ENCODE measurements at places on chromosomes 13 and 19.

- DNase-seq, result no peak
These were observed 35.4 kb downstream of the PCCA start for GRCh38 chr13:100124265-100124664.

DNA sequence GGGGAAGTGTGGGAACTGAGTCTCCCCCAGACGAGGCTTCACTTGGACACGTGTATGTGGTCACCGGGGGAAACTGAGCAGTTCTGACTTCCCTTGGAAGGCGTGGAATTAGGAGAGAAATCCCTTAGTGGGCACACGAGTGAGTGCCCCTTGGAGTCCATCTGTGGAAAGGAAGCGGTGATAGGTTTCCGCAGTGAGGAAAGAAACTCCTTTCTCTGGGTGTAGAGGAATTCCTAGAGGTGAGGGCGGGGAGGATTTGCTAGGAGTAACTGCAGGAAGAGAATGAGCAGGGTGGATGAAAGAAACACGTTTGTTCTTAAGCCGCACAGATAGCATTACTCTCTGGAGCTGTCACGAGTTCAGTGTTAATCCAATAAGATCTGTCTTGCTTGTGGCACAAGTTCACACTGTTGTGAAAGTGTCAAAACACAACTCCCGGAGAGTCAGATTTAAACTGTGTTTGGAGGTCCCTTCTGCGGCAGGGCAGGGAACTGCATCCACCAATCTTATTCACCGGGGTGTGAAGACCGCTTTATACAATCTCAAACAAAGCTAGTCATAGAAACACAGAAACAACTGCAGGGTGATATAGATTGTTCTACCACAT is 1.2 kb downstream of the KL start:
- no peak for DNase-seq

- DNase-seq, result peak; percentile 51
These were observed 9.4 kb downstream of the HRC start for GRCh38 chr19:49145573-49146407.

DNA sequence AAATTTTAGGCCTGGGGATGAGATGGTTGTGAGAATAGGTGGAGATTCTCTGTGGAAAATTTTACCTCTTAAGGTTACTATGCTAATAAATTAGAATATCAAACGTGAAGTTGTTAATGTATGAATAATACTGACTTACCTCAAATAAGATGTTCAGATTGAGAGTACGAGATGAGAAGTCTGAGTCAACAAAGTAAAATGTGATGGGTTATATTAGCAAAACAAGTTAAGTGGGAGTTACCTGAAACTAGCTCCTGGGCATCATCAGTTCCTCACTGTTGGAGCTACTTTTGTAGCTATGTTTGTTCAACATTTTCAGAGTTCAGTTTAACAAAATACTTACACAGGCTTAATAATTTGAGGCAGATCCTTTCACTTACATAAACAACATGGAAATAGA is 108.6 kb downstream of the PIBF1 start:
- no peak for DNase-seq

- peak; percentile 33 for DNase-seq
These were observed 89.2 kb downstream of the DHRS12 start for GRCh38 chr13:51714663-51715168.

GRCh38 chr19:18859676-18860301 is 28.0 kb downstream of the UPF1 start:
- no peak for DNase-seq

DNA sequence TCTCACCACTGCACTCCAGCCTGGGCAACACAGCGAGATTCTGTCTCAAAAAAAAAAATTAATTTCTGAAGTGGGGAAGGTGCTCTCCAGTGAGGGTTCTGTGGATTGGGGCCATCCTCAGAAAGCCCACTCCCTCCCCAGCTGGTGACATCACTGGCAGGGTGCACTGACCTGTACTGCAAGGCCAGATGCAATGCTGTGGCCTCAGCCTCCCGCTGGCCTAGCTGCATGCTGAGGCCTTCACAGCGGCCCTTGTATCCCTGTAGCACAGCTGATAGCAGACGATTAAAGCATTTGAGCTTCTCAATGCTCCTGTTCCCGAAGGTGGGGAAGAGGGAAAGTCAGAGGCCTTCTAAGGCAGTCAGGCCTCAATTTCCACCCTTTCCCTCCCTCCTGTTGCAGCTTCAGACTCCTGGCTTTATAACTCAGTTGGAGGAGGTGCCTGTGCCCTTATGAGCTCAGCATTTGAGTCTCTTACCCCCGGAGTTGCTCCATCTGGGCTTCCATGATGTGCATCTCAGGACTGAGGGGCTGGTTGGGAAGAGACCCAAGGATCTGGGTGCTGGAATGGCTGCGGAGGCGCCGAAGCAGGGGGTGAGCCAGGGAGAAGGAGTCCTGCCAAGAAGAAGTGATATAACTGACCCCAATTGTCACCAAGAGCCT is 5.3 kb downstream of the USHBP1 start:
- DNase-seq, result no peak

GRCh38 chr13:111425326-111425725 is 104.9 kb downstream of the TEX29 start:
- no peak for DNase-seq

DNA sequence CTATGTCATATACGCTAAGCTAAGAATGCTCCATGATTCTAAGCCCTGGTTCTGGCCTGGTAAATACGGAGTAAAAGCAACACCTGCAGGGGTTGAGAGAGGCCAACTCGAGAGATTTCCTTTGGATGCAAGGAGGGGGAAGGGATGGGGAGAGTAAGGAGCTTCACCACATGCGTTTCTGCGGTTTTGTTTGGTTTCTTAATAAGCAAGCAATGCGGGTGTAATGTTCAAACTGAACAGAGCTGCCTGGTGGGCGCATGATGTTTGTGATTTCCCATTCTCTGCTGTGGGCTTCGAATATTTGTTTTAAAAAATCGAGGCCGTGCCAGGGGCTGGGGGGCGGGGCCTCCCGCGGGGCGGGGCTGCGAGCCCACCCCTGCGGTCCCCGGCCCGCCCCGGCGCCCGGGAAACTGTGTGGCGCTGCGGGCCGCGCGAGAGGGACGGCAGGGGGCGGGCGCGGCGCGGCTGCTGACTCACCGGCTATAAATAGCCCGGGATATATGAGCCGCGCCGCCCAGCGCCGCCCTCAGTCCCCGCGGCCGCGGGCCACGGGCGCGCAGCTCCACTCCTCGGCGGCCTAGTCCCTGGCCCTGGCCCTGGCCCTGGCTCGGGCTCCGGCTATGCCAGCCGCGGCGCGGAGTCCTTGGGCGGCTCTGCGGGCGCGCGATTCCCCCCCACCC is 5.1 kb downstream of the BBC3 start:
- no peak for DNase-seq

DNA sequence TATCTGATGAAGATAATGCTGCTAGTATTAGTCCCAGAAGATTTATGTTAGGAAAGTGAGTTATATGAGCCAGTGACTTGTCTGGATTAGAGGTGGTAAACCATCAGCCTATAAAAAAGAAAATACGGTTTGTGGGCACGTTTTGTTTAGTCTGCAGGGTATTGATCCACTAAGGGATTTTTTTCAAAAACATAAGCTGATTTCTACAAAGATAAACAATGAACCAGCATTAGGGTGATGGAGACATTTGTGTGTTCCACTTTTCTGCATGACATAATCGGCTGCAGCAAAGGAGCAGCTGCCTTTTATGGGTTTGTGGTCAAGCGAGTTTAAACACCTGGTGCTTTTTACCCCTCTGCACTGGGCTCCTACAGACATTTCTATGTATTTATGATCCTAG is 836.4 kb upstream of the GPC6 start:
- no peak for DNase-seq

- DNase-seq, result no peak
These were observed 1.1 kb downstream of the GYS1 start for GRCh38 chr19:48991873-48992580.

DNA sequence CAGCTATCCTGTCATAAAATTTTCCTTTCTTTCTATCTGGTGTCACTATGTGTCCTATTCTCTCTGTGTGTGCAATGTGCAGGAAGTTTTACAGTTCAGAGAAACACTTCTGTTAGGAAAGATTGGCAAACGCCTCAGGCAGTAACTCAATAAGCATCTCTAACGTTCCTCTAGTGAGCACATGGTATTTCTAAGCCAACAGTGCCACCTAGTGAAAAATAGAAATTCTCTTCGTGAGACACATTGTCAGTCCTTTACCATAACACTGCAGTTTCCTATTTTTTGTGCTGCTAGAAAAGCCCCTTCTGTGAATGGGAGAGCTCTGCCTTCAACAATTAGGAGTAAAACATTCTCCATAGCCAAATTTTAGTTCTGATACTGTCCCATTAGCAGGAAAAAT is 50.7 kb downstream of the ZNF723 start:
- DNase-seq, result peak; percentile 4

DNA sequence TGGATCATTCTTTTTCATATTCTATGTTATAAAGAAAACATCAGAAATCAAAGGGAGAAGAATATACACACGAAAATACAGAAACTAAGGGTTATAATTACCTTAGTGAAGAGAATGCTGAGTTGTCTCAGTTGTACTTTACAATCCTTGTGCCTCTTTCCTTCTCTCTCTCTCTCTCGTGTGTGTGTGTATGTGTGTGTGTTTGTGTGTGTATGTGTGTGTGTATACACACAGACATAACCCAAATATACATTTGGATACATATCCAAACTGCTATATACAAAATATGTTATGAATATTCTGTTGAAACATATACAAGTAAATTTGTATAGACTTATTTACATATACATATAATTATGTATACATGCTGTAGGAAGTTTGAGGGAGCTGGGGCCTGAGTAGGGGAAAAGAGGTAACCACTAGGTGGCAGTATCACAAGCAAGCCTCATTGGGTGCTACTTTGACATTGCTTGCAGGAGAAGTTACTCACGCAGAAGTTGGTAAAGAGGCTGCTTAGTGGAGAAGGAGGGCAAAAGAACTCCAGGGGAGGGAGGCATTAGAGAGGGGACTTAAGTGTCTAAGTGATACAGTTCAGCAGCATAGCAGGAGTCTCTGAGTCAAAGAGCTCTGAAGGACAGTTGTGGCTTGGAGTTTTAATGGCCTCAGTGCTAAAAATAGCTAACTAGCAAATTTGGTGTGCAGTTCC is 465.1 kb upstream of the PCDH20 start:
- no peak for DNase-seq

- no peak for DNase-seq
These were observed 198.0 kb downstream of the UQCRFS1 start for GRCh38 chr19:29014857-29015436.

- peak; percentile 50 for DNase-seq
These were observed 3.5 kb downstream of the RASA3 start for GRCh38 chr13:114128624-114129522.

- no peak for DNase-seq
These were observed 120.1 kb upstream of the GPR12 start for GRCh38 chr13:26880735-26881134.

- DNase-seq, result no peak
These were observed 26.2 kb upstream of the DCT start for GRCh38 chr13:94505730-94506129.

GRCh38 chr19:41566001-41566400 is 10.0 kb upstream of the CEACAM21 start:
- DNase-seq, result no peak

- DNase-seq, result no peak
These were observed 85.9 kb upstream of the SOX1 start for GRCh38 chr13:111981006-111981405.

DNA sequence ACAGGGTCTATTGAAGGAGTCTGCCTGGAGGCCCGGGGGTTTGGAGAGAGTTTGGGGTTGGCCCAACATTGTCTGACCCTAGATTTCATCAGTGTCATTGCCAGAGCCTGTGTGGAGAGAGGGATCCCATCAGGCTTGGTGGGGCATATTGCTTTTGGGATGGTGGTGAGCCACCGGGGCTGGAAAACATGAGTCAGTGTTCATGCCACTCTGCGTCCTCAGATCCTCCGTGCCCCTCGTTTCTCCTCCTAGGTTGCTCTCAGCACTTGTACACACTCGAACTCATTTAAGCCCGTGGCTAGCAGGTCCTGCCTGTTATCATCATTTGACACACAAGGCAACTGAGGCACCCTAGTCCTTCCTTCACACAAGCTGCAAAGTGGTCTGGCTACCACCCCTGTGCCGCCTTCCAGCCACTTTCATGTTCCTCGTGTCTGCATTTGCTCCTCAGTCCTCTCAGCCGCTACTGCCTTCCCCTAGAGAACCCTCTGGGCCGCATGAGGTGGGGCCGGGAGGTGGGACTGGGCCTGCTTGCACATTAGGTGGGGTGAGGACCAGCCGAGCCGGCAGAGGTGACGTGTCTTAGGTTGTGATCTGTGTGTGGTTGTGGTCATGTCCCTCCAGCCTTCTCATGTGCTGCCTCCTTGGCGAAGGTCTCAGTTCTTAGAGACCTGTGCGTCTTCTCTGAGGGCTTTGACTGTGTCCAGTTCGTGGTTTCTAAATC is 3.6 kb downstream of the NACC1 start:
- no peak for DNase-seq

DNA sequence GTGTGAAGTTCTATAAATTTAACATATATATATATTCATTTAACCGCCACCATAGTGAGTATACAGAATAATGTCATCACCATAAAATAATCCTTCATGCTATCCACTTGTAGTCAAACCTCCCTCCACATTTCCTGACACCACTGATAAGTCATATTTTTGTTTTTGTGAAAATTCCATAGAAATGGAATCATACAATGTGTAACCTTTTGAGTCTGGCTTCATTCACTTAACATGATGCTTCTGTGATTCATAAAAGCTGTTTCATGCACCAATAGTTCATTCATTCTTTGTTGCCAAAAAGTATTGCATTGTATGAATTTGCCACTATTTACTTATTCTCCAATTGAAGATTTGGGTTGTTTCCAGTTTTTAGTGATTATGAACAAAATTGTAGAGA is 497.5 kb upstream of the PCDH20 start:
- DNase-seq, result no peak

DNA sequence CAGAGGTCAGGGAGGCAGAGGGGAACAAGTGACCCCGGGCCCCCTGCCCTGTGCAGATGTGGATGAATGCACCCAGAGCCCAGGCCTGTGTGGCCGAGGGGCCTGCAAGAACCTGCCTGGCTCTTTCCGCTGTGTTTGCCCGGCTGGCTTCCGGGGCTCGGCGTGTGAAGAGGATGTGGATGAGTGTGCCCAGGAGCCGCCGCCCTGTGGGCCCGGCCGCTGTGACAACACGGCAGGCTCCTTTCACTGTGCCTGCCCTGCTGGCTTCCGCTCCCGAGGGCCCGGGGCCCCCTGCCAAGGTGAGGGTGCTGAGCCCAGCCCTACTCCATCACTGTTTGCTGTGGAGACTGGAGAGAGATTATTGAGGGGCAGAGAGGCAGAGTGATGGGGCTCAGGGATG is 9.9 kb downstream of the LTBP4 start:
- DNase-seq, result no peak

Measured in HS-27A (cell line).